PC-9 (cell line): ENCODE measurements at places on chromosomes 16 and 17. TPM values are rescaled to one million over a fixed set of nuclear protein-coding genes. Genes with fewer than 3 reads are reported as not detected.
A peak's percentile ranks its signal among the peaks of the same experiment; 100 is the strongest.

DNA sequence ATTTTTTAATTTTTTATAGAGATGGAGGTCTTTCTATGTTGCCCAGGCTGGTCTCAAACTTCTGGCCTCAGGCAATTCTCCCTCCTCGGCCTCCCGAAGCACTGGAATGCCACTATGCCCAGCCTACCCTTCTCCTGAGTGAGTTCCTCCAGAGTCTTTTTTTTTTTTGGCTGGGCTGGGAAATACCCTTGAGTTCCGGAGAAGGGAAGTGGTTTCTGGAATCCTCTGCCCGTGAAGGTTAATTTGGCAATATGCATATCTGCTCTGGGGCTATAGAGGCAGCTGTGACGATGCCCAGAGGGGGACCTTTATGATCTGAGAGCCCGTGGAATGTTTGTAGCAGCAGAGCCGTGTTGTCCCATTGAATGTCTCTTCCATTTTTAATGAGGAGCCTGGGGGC, 217.5 kb downstream of the RBFOX1 start:
- no peak overlapping the region for H3K4me3 ChIP-seq
- H3K27me3 ChIP-seq: peaks cover 12% of the 10 kb centered on the region; the same call in 1 of the 2 replicates
- DNase-seq: no peak
- no peak overlapping the region for H3K27ac ChIP-seq
- no peaks in the 10 kb centered on the region for H3K36me3 ChIP-seq

DNA sequence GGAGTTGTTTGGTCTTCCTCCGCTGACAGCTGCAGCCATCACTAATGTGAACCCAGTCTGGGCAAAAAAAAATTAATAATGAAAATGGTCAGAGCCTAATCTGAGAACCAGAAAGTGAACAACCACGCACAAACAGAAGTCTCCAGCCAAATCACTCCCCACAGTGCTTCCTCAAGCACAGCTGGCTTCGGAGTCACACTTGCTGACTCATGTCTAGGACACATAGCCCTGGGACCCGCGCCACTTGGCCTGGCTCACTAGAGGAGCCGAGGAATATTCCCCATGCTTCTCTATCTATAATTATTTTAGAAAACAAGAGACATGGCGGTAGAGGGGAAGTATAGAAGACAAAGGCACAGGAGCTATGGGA, 109.1 kb downstream of the ZFHX3 start:
- DNase-seq: no peak
- no peak overlapping the region for H3K27ac ChIP-seq
- no peak overlapping the region for H3K4me3 ChIP-seq
- H3K27me3 ChIP-seq: no peaks in the 10 kb centered on the region

DNA sequence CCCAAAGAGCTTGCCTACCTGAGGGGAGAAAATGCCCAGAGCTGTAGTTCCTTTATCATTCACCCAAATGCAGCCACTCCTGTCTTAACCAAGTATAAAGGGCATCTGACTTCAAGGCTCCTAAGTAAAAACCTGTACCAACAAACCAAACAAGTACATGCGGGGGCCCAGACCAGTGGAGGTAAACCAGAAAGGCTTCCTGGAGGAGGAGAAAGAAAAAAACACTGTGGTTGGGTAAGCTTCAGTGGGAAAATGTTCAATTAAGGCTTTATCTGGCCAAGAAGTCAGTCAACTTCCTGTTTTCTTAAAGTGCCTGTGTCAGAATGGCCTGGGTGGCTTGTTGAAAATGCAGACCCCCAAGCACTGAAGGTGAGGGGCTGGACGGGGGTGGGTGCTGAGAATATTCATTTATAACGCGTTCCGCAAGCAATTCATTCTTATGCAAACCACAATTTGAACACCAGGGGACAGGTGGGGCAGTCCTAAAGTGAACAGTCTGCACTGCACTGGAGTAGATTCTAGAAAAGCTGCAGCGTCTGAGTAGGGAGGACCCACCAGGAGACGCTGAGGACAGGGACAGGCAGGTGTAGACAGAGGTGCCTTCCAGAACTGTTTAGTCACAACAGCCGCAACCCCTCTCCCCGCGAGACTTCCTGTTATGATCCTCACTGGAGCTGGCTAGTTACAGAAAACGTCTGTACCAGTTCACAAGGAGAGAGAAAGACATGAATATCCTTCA, 467.1 kb downstream of the SOX9 start:
- H3K4me3 ChIP-seq: peak overlapping the region; percentile 97; the same call in 1 of the 2 replicates
- H3K36me3 ChIP-seq: peaks cover 6% of the 10 kb centered on the region; the same call in 1 of the 2 replicates
- no peaks in the 10 kb centered on the region for H3K27me3 ChIP-seq
- peaks cover 31% of the 10 kb centered on the region for H3K4me1 ChIP-seq

DNA sequence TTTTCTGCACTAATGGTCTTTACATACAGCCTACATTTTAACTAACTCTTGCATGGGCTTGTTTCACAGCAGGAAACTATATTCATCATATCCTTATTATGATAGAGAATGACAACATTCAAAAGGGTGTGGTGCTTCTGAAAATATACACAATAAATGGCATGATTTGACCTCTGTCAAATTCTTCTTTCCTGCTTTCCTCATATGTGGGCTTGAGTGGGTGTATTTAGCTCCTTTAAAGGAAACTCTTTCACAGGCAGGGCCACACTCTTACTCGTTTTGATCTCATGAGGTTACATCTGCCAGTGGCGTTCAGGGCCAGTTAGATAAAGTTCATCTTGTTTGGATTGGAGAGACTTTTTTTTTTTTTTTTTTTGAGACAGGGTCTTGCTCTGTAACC, 6.1 kb downstream of the SLC35G3 start:
- H3K27me3 ChIP-seq: peaks cover 64% of the 10 kb centered on the region
- no peak overlapping the region for H3K4me3 ChIP-seq
- DNase-seq: no peak
- no peaks in the 10 kb centered on the region for H3K4me1 ChIP-seq

- H3K4me3 ChIP-seq: no peak overlapping the region
- no peaks in the 10 kb centered on the region for H3K4me1 ChIP-seq
- no peaks in the 10 kb centered on the region for H3K36me3 ChIP-seq
Observed at GRCh38 chr17:48639136-48639535, 13.0 kb upstream of the HOXB9 start.

GRCh38 chr17:36597226-36597625, 4.2 kb upstream of the MRM1 start:
- no peak for DNase-seq
- H3K27me3 ChIP-seq: no peaks in the 10 kb centered on the region
- H3K4me3 ChIP-seq: no peak overlapping the region
- H3K36me3 ChIP-seq: no peaks in the 10 kb centered on the region
- H3K27ac ChIP-seq: no peak overlapping the region

DNA sequence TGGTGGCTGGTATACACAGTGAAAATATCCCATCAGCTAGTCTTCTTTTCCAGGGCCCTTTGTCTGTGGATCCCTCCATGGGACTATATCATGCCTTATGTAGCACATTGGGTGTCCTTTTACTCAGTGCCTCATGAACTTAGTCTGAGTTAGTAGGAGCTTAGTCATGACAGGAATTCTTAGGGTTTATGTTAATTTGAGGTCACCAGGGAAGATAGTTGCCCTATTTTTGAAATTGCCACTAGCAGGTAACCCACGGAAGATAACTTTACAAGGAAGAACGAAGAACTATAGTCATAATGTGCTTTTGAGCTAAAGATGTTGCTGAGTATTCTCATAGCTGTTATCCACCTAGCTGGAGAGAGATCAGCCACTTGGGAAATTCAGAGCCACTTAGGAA, 14.8 kb upstream of the PLK1 start:
- H3K27ac ChIP-seq: no peak overlapping the region
- H3K36me3 ChIP-seq: peaks cover 24% of the 10 kb centered on the region
- H3K27me3 ChIP-seq: no peaks in the 10 kb centered on the region
- H3K4me1 ChIP-seq: 0 out of 2 replicates have a peak, but pooled peaks cover 2% of the 10 kb centered on the region
- H3K4me3 ChIP-seq: no peak overlapping the region

- no peaks in the 10 kb centered on the region for H3K27me3 ChIP-seq
- no peak overlapping the region for H3K27ac ChIP-seq
- H3K4me1 ChIP-seq: peaks cover 8% of the 10 kb centered on the region; the same call in 1 of the 2 replicates
- H3K4me3 ChIP-seq: no peak overlapping the region
Observed at GRCh38 chr17:81428948-81429774, 33.9 kb downstream of the BAHCC1 start.

DNA sequence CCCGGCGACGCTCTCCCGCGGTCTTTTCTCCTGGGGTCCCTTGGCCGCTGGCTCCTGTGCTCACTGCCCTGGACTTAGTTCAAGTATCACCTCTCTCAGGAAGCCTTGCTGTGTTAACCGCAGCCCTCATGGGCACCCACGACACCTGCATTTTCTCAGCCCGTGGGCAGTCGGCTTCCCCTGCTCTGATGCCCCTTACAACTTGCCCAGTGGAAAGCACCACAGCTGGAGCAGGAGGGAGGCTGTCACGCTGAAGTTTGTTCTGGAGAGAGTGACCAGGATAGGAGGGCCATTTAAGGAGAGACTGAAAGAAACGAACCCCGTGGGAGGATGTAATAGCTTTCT, 395 bp downstream of the STXBP4 start:
- H3K27me3 ChIP-seq: no peaks in the 10 kb centered on the region
- H3K4me3 ChIP-seq: peak overlapping the region; percentile 68
- peaks cover 14% of the 10 kb centered on the region; the same call in 1 of the 2 replicates for H3K36me3 ChIP-seq
- H3K4me1 ChIP-seq: peaks cover 29% of the 10 kb centered on the region

NAGS gene
- 1.0 and 1.4 TPM in 2 replicates for total RNA-seq

CD19 gene
- not detected in 2 replicates for total RNA-seq
